ENCODE measurements at places on chromosomes 6 and 20.
A peak's percentile ranks its signal among the peaks of the same experiment; 100 is the strongest.

- no peak for DNase-seq
These were observed 322.4 kb upstream of the TSHZ2 start for GRCh38 chr20:52649727-52650126.

DNA sequence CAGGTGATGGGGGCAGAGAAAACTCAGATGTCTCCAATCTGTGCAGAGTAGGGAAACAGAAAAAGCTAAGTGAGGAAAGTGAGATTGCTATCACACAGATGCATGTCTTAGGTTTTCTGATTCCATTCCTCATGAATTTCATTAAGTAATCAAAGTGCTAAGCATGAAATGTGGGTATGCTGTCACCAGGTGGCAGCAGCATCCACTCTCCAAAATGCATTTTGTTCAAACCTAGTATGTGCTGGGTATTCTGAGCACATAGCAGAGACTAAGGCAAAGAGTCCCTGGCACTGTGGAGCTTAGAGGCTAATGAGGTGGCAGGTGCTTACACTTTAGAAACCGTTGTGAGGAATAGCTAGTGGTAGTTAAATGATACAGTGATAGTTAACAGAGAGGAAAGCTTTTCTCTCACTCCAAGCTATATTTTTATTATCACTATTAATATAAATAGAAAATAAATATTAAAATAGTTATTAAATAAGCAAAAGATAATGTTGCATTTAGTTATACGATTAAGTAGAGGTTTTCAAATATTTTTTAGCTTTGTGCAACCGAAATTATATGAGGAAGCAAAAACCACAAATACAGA, 179.5 kb downstream of the CDH26 start:
- DNase-seq = peak; percentile 12

DNA sequence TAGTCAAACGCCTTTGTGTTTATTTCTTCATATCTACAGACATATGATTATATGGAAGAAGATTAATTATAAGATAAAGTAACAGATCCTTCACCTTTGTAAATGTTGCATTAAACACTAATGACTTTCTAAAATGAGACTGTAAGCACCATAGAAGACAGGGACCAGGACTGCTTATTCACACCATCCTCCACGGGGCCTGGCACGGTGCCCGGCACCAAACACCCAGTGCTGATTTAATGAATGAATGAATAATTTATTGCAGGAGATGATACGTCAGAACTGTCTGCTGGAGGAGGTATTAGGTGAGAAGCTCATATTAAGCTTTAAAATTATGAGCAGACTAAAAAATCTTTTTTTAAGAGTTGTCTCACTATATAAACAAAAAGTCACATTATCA, 88.3 kb downstream of the SLX4IP start:
- no peak for DNase-seq

DNA sequence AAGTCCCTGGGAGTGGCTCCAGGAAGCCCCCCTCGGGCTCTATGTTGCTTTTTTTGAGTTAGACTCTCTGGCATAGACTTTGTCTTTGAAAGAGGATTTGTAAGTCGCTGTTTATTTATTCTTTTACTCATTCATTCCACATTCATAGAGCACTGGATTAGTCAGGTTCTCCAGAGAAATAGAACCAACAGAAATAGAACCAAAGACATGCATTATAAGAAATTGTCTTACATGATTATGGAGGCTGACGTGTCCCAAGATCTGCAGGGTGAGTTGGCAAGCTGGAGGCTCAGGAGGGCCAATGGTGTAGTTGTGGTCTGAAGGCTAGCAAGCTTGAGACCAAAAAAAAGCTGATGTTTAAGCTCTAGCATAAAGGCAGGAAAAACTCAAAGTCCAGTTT, 98.3 kb upstream of the CHD6 start:
- no peak for DNase-seq

- peak; percentile 31 for DNase-seq
These were observed at the start of gene FNDC1 for GRCh38 chr6:159169193-159169555. TSS of gene FNDC1 (plus strand) at chr6:159169400. CDS start at chr6:159169597, 197 bp downstream.

- DNase-seq = no peak
These were observed 189.4 kb upstream of the PRDM1 start for GRCh38 chr6:105896821-105897095.

GRCh38 chr6:77425671-77426070, 37.6 kb downstream of the HTR1B start:
- peak; percentile 74 for DNase-seq

GRCh38 chr6:137102050-137102848, 57.5 kb upstream of the IL20RA start:
- no peak for DNase-seq

- no peak for DNase-seq
These were observed 117.4 kb downstream of the MAFB start for GRCh38 chr20:40571639-40572038.

- DNase-seq = no peak
These were observed 87.5 kb downstream of the TRERF1 start for GRCh38 chr6:42363926-42364849.

- no peak for DNase-seq
These were observed 77.8 kb upstream of the FRMD1 start for GRCh38 chr6:168156742-168157265.

DNA sequence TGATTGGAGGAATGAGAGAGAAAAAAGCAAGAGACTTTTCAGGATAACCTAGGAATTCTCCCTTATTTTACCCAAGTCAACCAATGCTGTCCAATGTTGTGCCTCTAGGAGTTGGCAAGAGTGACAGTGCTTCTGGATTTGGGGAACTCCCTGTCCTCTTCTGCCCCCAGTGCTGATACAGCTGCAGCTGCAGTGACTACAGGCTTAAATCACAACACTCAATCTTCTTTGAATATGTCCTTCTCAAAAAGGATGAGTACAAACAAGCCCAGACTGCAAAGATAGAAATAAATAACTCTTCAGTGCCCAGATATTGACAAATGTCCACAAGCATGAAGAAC, 141.0 kb upstream of the COL21A1 start:
- no peak for DNase-seq

DNA sequence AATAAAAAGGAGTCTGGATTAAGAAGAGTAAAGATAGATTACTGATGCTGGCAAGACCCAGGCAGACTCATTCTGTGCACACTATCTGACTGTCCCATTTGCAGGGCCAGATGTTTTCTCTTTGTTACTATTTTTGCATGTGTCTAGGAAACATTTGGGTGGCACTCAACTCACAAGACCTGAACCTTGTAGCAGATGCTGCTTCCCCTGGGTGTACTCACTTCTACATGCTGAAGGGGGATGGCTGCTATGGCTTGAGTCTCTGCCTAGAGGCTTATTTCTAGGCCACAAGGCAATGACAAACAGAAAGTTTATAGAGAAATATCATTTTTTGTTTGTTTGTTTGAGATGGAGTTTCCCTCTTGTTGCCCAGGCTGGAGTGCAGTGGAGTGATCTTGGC, 351.4 kb downstream of the FOXA2 start:
- no peak for DNase-seq

DNA sequence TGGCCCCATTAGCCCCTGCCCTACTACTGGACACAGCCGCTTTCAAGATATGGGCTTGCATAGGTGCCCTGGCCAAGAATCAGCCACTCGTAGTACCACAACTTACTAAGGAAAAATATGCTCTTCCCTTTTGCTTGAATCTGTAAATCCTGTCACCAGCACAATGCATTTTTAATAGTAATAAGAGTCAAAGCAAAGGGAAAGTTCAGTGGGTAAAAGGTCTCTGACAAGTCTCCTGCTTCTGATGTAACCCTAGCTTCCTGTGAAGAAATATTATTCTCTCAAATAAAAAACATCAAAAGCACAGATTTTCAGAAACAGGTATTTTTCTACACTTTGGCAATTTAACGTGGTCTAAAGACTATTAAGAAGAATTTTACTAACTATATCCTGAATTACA, 373.8 kb downstream of the GJA1 start:
- no peak for DNase-seq
